ENCODE measurements at places on chromosomes 12 and 14.
A peak's percentile ranks its signal among the peaks of the same experiment; 100 is the strongest.

GRCh38 chr14:63361790-63362189 is 43.1 kb upstream of the GPHB5 start:
- no peak for DNase-seq

GRCh38 chr14:101126731-101127130 is 223.2 kb upstream of the RTL1 start:
- DNase-seq, result no peak

- no peak for DNase-seq
Measured at GRCh38 chr12:19260135-19260534, 130.6 kb downstream of the PLEKHA5 start.

GRCh38 chr14:28652782-28653181 is 113.8 kb upstream of the FOXG1 start:
- DNase-seq, result no peak

- no peak for DNase-seq
Measured at GRCh38 chr12:52634266-52635056, 16.1 kb upstream of the KRT73 start.

GRCh38 chr12:116549993-116550392 is 9.2 kb upstream of the MAP1LC3B2 start:
- DNase-seq, result no peak

DNA sequence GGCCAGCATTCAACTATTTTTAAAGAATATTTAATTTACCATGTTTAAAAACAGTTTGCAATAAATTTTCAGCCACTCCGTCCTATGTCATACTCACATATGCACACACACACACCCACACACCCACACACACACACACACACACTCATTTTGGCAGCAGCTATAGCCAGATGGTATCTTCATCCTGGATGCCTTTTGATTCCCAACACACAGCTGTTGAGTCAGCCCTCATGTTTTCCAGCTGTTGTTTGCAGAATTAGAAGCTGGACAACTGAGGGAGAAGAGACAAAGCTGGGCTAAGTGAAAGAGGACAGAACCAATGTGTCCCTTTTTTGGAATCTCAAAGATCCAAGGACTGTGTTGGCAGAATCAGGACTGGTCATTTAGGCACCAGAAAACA is 80.0 kb upstream of the EGLN3 start:
- no peak for DNase-seq

GRCh38 chr12:25926536-25926935 is 31.9 kb upstream of the RASSF8 start:
- no peak for DNase-seq

- no peak for DNase-seq
Measured at GRCh38 chr12:62258941-62259630, 1.1 kb upstream of the USP15 start.

DNA sequence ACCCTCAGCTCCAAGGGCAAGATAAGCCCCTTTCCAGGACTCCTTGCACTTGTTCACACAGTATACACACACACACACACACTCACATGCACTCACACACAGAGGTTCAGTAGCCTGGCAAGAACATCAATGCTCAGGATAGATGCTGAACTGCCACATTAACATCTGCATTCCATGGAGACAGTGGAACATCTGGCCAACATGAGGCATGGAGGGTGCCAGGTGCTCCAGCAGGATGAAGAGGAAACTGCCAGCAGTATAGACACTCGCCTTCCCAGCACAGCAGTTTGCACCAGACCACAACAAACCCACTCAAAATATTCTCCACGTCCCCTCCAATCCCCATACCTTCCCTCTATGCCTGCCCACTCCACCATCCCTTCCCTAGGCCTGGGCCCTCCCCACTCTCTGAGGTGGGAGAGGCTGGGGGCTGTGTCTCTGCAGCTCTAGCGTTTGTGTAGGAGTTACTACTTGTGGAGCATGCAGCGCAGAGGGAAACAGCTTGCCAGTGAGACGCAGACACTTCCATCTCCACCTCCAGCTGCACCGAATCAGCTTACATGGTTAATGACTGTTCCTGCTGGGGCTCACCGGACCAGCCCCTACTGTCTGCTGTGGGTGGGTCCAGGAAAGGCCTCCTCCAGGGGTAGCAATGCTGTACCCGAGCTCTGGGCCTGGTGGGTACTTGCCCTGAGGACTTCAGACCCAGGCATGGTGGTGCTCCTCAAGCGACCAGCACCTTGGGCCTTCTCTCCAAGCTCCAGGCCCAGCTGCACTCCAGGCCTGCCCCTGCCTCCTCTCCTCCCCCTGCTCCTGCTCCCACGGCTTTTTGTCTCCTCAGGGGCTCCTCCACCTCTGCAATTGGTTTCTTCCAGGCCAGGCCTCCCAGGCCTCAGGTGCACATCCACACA is 18.6 kb upstream of the PLEKHG3 start:
- no peak for DNase-seq

- no peak for DNase-seq
Measured at GRCh38 chr14:42428996-42429395, 822.3 kb downstream of the LRFN5 start.

DNA sequence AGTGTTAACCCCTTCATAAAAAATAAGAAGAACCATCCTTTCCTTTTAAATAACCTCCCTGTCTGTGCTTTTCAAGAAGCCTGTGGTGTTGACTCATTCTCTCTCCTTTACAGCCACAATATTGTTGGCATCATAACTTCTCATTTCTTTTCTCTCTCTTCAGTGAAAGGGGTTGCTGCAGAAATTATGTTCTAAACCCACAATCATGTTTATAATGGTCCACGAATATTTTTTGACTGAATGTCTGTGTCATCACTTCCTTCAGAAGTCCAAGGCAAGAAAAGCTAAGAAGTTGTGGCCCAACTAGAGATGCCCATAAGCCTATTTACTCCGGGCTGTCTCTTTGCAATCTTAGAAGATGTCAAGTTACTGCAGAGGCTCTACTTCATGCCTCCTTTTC is 488.3 kb downstream of the APAF1 start:
- no peak for DNase-seq

- no peak for DNase-seq
Measured at GRCh38 chr12:89225401-89225800, 126.9 kb downstream of the DUSP6 start.

- no peak for DNase-seq
Measured at GRCh38 chr12:46265102-46265501, 3.7 kb downstream of the SLC38A1 start.

DNA sequence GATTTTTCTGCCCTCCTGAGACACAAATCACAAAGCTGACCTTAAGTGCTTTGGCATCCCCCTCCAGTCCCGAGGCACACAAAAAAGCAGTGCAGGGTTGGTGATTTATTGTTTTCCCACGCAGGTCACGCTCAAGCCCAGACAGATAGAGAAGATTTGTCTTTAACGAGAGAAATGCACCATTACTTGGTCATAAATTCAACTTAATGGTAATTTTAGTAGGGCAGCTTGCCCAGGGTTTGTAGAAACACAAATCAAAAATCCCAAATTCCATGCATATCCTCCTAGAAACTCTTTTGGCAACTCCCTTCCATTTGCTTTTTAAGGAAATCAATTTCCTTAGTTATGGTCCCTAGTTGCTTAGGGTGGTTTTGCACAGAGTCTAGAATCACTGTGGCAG is 132.6 kb downstream of the IGF1 start:
- no peak for DNase-seq

DNA sequence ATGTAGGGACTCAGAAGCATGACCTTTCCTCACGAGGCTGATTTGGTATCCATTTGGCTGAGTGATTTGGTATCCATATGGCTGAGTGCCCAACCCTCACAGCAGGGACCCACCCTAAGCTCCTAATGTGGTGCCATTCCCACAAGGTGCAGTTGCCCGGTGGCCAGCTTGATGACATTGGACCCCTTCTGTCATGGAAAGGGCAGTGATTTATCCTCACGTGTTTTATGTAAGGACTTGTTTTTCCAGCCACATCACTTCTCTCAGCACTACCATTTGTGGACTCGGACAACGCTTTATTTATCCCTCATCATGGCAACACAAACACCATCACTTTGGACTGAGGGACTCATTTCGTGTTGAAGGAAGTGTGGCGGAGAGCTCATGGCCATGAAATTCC is 8.5 kb upstream of the CDC42BPB start:
- no peak for DNase-seq

DNA sequence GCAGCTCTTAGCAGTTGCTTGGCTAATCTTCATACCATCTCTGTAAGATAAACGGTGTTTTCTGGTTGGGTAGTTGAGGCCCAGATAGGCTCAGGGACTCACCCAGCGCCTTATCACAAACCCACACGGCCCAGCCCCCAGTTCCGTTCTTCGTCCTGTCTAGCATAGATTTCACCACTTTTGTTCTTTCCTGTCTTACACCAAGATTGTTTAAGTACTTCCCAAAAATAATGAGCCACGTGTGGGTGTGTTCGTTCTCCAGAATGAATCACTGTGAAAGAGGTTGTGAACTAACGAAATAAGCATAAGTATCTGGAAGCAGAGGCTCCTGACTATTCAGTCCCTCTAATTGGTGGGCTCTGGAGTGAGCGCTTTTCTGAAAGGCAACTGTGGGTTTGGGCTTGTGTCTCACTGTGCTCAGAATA is 21.4 kb downstream of the ACVR1B start:
- peak; percentile 98 for DNase-seq

DNA sequence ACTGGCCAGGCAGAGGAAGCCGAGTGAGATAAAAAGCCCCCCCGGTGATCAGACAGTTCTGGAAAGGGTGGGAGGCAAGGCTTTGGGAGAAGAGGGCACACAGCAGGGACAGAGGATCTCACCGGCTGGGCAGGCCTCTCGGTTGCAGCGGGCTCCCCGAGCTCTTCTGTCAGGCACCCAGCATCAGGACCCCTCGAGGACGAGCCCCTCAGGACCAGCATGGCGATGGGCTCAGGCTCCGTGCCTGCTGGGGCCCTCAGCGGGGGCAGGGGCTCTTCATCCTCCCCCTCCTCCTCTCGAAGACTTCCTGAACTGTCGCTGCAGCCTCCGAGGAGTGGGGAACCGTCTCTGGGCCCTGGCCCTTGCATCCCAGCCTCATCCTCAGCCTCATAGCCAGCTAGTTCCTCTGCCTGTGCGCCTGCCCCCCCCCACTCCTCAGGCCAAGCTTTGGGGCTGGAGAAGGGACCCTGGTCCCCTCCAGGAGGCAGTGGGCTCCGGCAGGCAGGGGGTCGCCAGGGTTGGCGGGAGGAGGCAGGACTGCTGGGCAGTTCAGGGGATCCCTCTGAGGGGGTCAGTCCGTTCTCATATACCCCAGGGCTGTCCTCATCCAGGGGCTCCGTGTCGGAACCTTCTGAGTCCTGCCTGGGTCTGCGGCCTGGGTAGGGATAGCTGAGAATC is 3.4 kb upstream of the AP1G2 start:
- no peak for DNase-seq

- DNase-seq, result no peak
Measured at GRCh38 chr12:66187821-66188220, 1.2 kb upstream of the IRAK3 start.

DNA sequence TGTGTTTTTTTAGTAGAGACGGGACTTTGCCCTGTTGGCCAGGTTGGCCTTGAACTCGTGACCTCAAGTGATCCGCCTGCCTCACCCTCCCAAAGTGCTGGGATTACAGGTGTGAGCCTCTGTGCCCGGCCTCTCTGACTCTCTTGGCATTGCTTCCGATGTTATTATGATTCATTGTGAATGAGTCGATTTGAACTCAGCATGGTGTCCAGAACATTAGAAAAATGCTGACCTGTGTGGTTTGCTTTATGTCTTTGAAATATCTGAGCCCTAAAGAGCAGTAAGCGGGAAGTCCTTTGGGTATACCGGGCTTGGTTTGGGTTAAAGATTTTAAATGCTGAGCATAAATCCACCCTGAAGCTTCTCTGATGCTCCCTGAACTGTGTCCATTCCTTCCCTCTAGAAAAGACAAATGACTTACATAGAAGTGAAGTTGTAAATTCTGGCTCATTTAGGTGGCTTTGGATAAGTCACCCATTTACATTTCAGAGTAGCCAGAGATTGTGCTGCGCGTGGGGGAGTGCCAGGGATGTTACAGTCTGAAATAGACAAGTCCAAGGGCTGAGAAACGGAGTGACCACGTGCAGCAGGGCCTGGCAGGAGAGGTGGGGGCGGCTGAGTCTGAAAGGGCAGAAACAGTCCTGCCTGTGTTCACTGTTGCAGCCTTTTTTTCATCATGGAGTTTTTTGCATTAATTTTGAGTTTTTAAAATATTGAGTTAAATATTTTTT is 39.6 kb downstream of the SLC15A4 start:
- DNase-seq, result no peak

- no peak for DNase-seq
Measured at GRCh38 chr12:88328090-88328489, 186.0 kb downstream of the TMTC3 start.

GRCh38 chr14:50312734-50313054 is 570 bp downstream of the DMAC2L start:
- DNase-seq, result no peak

DNA sequence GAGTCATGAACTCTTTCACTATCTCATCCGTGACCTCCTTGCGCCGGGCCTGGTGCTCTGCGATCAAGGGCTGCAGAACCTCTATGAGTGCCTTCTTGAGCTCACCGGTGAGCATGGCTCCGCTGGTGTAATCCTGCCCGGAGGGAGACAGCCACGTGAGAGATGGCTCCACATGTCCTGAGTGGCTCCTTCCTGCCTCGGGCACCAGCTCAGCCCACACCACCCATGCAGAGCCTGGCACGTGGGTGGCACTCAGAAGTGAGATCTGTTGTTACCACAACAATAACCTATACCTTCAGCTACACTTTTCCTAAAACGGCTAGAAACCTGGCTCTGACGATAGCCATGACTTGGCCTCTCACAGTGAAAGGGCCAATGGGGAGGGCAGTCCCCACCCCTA is 11.8 kb downstream of the SLC25A47 start:
- DNase-seq, result no peak

GRCh38 chr12:57759360-57759980 is 4.6 kb downstream of the MARCHF9 start:
- DNase-seq, result no peak

- no peak for DNase-seq
Measured at GRCh38 chr14:99040711-99041110, 231.3 kb downstream of the BCL11B start.

GRCh38 chr12:26939953-26940352 is 1.7 kb downstream of the FGFR1OP2 start:
- no peak for DNase-seq

DNA sequence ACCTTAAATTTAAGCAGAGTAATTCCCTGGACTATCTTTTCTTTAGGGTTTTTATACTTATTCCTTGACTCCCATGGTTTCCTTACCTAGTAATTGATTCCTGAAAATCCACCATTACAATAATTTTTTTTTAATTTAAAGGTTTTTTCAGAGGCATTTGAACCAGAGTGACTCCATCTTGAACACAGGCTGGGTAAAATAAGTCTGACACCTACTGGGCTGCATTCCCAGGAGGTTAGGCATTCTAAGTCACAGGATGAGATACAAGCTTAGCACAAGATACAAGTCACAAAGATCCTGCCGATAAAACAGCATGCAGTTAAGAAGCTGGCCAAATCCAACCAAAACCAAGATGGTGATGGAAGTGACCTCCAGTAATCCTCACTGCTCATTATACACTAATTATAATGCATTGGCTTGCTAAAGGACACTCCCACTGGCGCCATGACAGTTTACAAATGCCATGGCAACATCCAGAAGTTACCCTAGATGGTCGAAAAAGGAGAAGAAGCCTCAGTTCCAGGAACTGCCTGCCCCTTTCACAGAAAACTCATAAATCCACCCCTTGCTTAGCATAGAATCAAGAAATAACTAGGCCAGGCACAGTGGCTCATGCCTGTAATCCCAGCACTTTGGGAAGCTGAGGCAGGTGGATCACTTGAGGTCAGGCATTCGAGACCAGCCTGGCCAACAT is 53.6 kb downstream of the SLC25A21 start:
- no peak for DNase-seq
